HepG2 (cell line): ENCODE measurements at places on chromosomes 13 and 19. TPM values are rescaled to one million over a fixed set of nuclear protein-coding genes. Genes with fewer than 3 reads are reported as not detected.

GRCh38 chr13:113474179-113474578, 16.3 kb downstream of the DCUN1D2 start:
- no peak overlapping the region for H3K27ac ChIP-seq
- no peak overlapping the region for H3K4me3 ChIP-seq
- H3K36me3 ChIP-seq: peaks cover 12% of the 10 kb centered on the region

- H3K4me1 ChIP-seq: 0 out of 2 replicates have a peak, but pooled peaks cover 6% of the 10 kb centered on the region
- H3K27me3 ChIP-seq: no peaks in the 10 kb centered on the region; the same call in 1 of the 2 replicates
- H3K36me3 ChIP-seq: no peaks in the 10 kb centered on the region
- no peak overlapping the region for H3K27ac ChIP-seq
Measured at GRCh38 chr13:76023652-76024051, 387.5 kb downstream of the LMO7 start.

DNA sequence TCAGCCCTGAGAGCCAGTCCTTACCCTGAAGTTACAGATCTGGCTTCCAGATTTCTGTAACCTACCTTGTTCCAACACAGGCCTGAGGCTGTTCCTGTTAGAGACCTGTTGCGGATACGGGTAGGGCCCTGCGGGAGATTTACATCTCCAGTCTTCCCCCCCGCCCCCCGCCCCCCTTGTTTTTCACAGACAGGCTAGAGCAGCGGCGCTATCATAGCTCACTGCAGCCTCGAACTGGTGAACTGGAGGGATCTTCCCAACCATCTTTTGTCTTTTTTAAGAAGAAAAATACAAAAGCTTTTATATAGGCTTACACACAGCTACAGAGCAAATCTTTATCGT, 10.6 kb upstream of the CEACAM21 start:
- H3K27ac ChIP-seq: no peak overlapping the region
- no peaks in the 10 kb centered on the region for H3K36me3 ChIP-seq
- peaks cover 23% of the 10 kb centered on the region; the same call in 2 of the 3 replicates for H3K27me3 ChIP-seq

DNA sequence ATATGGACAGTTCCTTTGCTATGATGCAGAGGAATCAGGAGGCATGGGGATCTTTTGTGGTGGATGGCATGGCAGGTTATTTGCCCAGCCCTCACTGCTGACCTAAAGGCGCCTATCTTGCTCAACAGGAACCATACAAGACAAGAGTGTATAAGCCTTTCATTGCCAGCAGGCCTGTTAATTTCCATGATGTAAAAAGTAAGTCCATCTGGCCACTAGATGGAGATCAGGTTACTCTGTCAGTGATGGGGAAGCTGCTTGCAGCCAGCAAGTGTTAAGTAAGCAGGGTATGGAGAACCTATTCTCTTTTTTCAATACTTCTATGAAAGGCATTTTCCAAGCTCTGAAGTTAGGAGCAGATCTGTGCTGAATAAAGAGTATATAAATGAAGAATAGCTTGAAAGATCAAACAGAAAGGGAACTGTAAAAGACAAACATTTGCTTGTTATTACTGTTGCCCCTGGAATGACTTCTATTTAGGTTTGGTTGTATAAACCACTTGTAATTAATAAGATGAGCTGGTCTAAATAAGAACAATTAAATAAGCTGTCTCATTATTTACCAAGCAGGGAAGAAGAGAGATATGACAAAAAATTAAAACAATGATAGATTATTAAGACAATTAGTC, 210.9 kb downstream of the RGCC start:
- H3K4me1 ChIP-seq: peaks cover 15% of the 10 kb centered on the region
- H3K4me3 ChIP-seq: no peak overlapping the region
- H3K27me3 ChIP-seq: no peaks in the 10 kb centered on the region
- H3K27ac ChIP-seq: peak overlapping the region; percentile 36

Gene ZNF530
- total RNA-seq: 7.5 and 7.8 TPM in 2 replicates
